ENCODE measurements at places on chromosomes 6 and 20.

DNA sequence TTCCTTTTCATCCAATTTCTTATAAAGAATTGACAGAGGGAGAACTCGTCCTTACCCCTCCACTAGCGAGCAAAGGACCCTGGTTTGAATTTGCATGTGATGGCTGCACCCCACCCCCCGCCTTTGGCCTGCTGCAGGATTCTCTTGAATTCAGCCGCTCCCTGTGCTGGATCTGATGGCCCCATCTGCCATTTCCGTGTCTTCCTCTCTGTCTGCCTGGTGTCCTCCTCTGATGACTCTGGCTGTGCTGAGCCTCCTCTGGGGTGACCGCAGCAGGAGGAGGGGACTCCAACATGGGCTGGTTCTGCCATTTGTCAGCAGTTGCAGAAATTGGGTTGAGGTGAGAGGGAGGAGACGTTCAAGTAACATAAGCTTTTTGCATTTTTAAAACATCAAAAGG, 188.8 kb downstream of the DLL1 start:
- no peak for DNase-seq
- H3K4me1 ChIP-seq: peaks cover 2% of the 10 kb centered on the region
- H3K27ac ChIP-seq: no peak overlapping the region
- no peak overlapping the region for H3K4me3 ChIP-seq
- peaks cover 4% of the 10 kb centered on the region for H3K27me3 ChIP-seq
- no peaks in the 10 kb centered on the region for H3K36me3 ChIP-seq

- peak overlapping the region; percentile 97 for H3K4me3 ChIP-seq
- peaks cover 50% of the 10 kb centered on the region for H3K4me1 ChIP-seq
- DNase-seq: no peak
- no peaks in the 10 kb centered on the region for H3K27me3 ChIP-seq
- H3K27ac ChIP-seq: peak overlapping the region; percentile 95
- H3K36me3 ChIP-seq: no peaks in the 10 kb centered on the region
These were observed 3.7 kb upstream of the TAF8 start for GRCh38 chr6:42046464-42047212.

DNA sequence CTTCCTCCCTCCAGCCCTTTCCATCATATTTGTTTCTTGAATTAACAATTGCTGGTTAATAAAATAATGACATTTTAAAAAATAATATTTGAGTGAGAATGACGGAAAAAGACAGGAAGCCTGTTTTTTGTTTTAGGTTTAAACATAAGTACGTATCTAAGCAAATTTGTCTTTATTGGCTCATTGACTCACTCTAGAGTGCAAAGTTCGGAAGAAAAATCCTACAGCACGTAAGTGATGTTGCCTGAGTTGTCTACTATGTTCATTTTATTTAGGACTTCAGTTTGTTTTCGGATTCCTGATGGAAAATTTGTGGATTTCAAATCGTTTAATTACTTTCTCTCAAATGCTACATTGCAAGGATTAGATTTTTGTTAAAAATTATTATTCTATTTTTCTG, 1435.7 kb upstream of the ADGRB3 start:
- H3K27ac ChIP-seq: no peak overlapping the region
- H3K36me3 ChIP-seq: no peaks in the 10 kb centered on the region
- no peak overlapping the region for H3K4me3 ChIP-seq
- no peaks in the 10 kb centered on the region for H3K4me1 ChIP-seq

GRCh38 chr6:150691463-150691862, 91.8 kb downstream of the PLEKHG1 start:
- no peak overlapping the region for H3K4me3 ChIP-seq
- H3K36me3 ChIP-seq: no peaks in the 10 kb centered on the region
- H3K27me3 ChIP-seq: no peaks in the 10 kb centered on the region
- no peak for DNase-seq
- peaks cover 69% of the 10 kb centered on the region for H3K4me1 ChIP-seq
- peak overlapping the region; percentile 78 for H3K27ac ChIP-seq

DNA sequence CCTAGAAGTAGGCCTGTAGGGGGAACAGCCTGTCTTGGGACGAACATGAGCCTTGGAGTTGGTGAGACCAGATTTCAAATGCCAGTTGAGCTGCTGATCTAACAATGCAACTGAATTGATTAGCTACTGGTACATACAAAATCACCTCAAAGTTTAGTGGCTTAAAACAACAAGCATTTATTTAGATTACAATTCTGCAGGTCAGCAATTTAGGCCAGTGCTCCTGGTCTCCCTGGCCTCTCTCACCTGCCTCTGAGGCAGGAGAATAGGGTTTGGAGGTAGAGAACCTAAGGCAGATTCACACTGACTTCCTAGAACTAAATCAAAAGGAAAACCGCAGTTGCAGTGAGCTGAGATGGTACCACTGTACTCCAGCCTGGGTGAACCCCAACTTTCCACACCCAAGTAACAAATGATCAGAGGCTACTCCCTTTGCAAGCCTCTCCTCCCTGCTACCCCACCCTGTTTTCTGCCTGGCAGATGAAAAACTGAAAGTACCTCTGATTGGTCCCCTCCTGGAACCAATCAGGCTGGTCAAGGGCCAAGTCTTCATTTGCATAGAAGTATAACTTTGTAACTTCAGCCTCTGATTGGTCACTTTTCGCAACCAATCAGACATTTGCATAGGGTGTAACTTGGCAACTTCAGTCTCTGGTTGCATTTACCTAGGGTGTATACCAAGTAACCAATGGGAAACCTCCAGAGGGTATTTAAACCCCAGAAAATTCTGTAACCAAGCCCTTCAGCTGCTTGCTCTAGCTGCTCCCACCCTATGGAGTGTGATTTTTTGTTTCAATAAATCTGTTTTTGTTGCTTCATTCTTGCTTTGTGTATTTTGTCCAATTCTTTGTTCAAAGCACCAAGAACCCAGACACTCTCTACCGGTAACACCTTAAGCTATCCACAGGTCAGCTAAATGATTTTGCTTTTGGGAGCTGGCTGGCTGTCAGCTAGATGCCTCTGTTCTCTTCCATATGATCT, 8.1 kb upstream of the UBR2 start:
- H3K27ac ChIP-seq: no peak overlapping the region
- H3K4me3 ChIP-seq: no peak overlapping the region
- no peaks in the 10 kb centered on the region for H3K27me3 ChIP-seq
- no peaks in the 10 kb centered on the region for H3K36me3 ChIP-seq
- DNase-seq: no peak

- H3K27me3 ChIP-seq: peaks cover 6% of the 10 kb centered on the region
- DNase-seq: no peak
- no peaks in the 10 kb centered on the region for H3K36me3 ChIP-seq
- H3K4me1 ChIP-seq: peaks cover 2% of the 10 kb centered on the region
- H3K4me3 ChIP-seq: no peak overlapping the region
These were observed 11.7 kb upstream of the HTR1B start for GRCh38 chr6:77474973-77475372.

GRCh38 chr6:123848347-123848746, 44.7 kb downstream of the NKAIN2 start:
- no peak for DNase-seq
- H3K27ac ChIP-seq: no peak overlapping the region
- no peaks in the 10 kb centered on the region for H3K4me1 ChIP-seq
- H3K27me3 ChIP-seq: peaks cover 89% of the 10 kb centered on the region

DNA sequence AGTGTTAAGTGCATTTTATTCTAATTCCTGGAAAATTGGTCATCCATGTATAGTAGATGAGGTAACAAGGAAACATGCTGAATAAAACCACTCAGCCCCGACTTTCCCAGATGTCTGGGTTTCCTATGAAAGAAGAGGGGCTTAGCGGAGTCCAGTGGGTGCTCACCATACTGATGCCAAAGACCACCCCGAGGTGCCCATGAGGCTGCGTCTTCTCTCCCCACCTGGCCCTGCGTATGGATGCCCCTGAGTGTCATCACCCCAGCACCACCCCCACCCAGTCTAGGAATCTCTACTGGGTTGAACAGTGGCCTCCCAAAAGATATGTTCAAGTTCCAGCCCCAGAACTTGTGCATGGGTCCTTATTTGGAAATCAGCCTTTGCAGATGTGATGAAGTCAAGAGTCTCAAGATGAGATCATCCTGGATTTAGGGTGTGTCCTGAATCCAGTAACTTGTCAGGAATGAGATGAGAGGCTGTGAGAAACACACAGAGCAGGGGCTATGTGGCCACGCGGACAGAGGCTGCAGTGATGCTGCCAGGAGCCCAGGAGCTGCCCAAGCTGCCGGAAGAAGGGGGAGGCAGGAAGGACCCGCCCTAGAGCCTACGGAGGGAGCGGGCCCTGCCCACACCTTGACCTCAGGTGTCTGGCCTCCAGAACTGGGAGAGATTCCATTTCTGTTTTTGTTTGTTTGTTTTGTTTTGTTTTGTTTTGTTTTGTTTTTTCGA, 124.6 kb upstream of the CDH4 start:
- peaks cover 47% of the 10 kb centered on the region for H3K27me3 ChIP-seq
- no peaks in the 10 kb centered on the region for H3K4me1 ChIP-seq

DNA sequence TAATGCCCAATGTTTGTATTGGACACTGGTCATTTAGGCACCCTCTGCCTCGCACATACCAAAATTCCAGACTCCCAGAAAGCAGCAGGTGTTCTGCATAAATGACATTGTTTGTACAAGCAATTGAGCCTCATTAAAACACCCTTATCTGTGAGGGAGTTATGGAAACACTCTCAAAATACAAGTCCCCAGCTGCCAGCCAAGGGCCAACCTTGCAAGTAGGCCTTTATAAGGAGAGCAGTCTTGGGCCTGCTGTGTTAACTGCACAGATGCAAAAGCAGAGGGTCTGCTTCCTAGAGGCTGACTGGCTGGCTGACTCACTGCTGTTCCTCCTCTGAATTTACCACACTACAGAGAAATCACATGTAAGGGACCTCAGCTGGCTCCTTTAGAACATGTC, 150.4 kb upstream of the HMGN3 start:
- H3K27me3 ChIP-seq: no peaks in the 10 kb centered on the region
- no peak for DNase-seq
- H3K4me1 ChIP-seq: no peaks in the 10 kb centered on the region

DNA sequence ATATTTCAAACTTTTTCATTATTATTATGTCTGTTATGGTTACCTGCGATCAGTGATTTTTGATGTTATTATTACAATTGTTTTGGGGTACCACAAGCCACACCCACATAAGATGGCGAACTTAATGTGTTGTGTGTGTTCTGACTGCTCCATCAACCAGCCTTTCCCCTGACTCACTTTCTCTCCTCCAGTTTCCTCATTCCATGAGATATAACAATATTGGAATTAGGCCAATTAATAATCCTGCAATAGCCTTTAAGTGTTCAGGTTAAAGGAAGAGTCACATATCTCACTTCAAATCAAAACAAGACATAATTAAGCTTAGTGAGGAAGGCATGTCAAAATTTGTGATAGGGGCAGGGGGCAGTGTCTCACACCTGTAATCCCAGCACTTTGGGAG, 16.3 kb upstream of the POPDC3 start:
- no peak for DNase-seq
- no peak overlapping the region for H3K4me3 ChIP-seq
- H3K4me1 ChIP-seq: peaks cover 5% of the 10 kb centered on the region
- H3K27me3 ChIP-seq: no peaks in the 10 kb centered on the region
- no peak overlapping the region for H3K27ac ChIP-seq
- H3K36me3 ChIP-seq: peaks cover 7% of the 10 kb centered on the region

DNA sequence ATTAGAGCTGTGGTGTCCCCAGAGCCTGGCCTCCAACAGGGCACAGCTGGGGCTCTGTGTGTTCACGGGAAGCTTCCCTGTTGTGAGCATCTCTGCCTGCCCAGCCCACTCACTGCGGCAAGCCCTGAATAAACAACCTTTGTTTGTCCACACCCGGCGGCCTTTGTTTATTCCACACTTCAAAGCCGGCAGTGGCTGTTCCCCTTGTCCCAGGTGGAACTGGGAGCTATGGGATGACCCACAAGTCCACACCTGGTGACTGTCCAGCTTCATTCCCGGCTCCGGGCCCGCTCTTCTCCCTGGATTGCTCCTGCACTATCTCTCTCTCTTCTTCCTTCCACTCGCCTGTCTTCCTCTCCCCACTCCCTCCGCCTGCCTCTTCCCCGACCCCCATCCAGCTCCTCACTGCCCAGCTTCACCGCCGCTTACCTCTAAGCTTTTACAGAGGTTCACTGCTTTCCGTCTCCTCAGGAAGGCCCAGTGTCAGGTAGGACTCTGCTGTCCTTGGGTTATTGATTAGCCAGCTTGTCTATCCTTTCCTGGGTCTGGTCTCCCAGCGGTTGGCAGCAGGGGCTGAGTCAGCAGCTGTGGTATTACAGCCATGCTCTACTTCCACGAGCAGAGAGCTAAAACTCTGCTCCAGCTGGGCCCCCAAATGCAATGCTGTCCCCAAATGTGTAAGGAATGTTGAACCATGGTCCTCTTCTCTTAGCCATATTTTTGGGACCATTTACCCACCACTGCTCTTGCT, 17.8 kb downstream of the DACT2 start:
- peaks cover 2% of the 10 kb centered on the region for H3K36me3 ChIP-seq
- peaks cover 38% of the 10 kb centered on the region for H3K4me1 ChIP-seq
- peaks cover 3% of the 10 kb centered on the region for H3K27me3 ChIP-seq
- H3K27ac ChIP-seq: peak overlapping the region; percentile 3
- peak; percentile 38 for DNase-seq

DNA sequence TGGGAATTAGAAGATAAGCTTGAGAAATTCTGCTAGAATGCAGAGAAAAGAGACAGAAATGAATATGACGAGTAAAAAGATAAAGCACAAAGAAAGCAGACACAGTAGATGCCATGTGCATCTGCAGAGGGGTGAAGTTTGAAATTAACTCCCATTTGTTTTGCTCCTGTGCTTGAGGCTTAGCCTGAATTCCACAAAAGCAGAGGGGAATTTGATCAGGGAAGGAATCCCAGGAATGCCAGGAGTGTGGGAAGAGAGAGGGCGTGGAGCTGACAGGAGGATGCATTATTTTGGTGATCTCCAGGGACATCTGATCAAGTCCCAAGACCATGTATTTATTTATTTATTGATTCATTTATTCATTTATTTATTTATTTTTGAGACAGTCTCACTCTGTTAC, 55.6 kb downstream of the SLC22A1 start:
- no peak for DNase-seq
- no peak overlapping the region for H3K27ac ChIP-seq
- H3K4me3 ChIP-seq: no peak overlapping the region
- H3K36me3 ChIP-seq: no peaks in the 10 kb centered on the region

GRCh38 chr6:26103770-26104456, 16.7 kb downstream of the HFE start:
- peak overlapping the region; percentile 78 for H3K4me3 ChIP-seq
- H3K4me1 ChIP-seq: peaks cover 22% of the 10 kb centered on the region
- peak overlapping the region; percentile 97 for H3K27ac ChIP-seq
- no peaks in the 10 kb centered on the region for H3K27me3 ChIP-seq
- peak; percentile 41 for DNase-seq

DNA sequence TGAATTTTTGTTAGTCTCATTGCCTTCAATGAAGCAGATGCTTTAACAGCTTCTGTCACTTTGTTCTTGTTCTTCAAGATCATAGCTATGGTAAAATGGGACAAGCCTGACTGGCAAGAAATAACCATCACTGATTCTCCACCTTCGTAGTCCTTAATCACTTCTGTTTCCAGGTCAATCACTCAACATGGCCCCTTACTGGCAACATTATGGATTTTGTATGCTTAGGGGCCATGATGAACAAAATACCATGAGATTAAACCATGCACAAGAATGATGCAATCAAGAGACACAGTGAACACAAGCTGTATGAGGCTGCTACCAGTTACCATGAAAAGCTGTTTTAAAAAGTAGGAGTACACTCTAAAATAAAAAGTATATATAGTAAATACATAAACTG, 32.8 kb downstream of the ADNP start:
- peaks cover 30% of the 10 kb centered on the region for H3K36me3 ChIP-seq
- no peak for DNase-seq
- no peaks in the 10 kb centered on the region for H3K27me3 ChIP-seq

- H3K4me3 ChIP-seq: no peak overlapping the region
- no peak overlapping the region for H3K27ac ChIP-seq
- peaks cover 4% of the 10 kb centered on the region for H3K36me3 ChIP-seq
- DNase-seq: no peak
- H3K4me1 ChIP-seq: peaks cover 10% of the 10 kb centered on the region
These were observed 111.7 kb downstream of the FAM50B start for GRCh38 chr6:3960754-3961361.
